ENCODE measurements at places on chromosomes 16 and 17.

DNA sequence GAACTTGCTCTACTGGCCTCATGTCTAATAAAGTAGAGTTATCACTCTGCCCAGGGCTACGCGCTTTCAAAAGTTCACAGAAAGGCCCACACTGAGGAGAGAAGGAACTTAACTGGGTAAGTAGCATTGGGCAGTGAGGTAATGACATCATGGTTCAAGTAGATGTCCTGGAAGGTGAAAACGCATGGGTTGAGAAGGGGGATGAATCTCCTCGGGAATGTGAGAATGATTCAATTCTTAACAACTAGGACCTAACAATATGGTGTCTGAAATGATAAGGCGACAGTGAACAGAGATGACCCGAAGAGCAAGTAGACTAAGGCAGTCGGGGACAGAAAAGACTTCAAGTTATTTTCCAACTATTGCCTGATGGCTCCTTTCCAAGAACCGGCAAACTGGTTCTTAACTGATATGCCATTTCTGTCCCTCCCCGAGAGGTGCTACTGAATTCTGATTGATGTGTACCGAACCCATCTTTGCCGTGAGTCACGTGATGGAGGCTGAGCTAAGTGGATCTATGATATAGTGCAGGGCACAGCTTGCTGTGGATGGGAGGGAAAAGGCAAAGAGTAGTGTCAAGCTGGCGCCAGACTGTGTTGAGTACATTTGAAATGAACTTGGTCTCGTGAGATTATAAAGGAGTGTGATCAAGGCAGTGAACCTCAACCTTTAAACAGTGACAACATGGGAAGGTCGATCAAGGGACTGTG, 44.1 kb downstream of the MARCHF10 start:
- no peak for DNase-seq

DNA sequence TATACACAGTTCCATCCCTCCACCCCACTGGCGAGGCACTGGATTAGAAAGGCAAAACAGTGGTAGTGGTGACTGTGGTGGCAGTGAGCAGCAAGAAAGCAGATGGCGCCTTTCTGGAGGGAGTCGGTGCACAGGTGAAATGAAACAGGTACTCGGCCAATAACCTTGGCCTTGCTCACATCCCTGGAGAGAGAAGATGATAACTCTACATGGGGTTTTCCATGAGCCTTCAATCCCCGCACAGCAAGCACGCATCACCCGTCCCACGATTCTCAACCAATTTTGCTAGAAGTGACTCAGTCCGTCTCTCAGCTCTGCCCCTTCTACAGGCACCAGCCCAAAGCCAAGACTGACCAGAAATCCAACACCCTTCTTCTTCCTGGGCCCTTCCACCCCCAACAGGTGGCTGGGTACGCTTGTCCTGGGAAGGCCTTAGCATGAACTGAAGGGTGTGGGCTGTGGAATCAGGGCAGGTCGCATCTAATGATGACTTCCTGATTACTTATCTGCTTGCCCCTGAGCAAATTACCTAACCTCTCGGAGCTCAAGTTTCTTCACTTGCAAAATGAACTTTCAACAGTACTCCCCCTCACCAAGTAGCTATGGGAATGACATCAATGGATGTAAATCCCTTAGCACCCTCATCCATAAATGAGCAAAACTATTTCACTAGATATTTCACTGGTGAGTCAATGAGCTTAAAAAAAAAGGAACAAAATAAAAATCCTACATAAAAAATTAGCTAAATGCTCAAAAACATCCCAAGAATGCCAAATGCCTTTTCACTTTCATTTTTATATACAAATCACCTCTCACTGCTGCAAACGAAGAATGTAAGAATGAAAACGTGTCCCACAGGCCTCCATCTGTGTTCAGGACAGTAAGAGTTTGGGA, 18.0 kb downstream of the XPO6 start:
- no peak for DNase-seq

DNA sequence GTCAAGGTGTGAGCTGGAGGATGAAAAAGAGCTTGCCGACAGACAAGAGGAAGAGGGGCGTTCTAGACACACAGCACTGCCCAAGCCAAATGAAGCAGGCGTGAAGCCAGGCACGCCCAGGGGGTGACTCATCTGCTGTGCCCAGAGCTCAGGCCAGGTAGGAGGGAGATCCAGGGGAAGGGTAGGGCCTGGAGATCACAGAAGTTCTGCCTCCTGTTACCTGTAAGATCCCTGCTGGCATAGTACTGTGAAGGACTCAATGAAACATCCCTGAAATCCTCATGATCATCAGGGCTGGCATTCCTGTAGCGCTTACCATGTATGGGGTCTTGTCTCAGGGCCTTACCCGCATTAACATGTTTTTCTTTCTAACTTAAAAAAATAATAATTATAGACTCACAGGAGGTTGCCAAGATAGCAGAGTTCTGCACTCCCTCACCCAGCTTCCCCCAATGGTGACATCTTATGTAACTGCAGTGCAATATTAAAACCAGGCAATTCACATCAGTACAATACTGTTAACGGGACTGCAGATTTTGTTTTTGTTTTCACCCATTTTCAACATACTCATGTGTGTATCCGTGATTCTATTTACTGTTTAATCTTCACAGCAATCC, 158.6 kb downstream of the XYLT1 start:
- peak; percentile 16 for DNase-seq

- no peak for DNase-seq
Observed at GRCh38 chr17:81576621-81577277, 24.6 kb upstream of the FAAP100 start.

GRCh38 chr17:17741349-17742023, 60.2 kb downstream of the RAI1 start:
- DNase-seq, result no peak

- no peak for DNase-seq
Observed at GRCh38 chr17:82127315-82127595, 29.2 kb upstream of the FASN start.
